ENCODE measurements at places on chromosomes 11 and 22.

DNA sequence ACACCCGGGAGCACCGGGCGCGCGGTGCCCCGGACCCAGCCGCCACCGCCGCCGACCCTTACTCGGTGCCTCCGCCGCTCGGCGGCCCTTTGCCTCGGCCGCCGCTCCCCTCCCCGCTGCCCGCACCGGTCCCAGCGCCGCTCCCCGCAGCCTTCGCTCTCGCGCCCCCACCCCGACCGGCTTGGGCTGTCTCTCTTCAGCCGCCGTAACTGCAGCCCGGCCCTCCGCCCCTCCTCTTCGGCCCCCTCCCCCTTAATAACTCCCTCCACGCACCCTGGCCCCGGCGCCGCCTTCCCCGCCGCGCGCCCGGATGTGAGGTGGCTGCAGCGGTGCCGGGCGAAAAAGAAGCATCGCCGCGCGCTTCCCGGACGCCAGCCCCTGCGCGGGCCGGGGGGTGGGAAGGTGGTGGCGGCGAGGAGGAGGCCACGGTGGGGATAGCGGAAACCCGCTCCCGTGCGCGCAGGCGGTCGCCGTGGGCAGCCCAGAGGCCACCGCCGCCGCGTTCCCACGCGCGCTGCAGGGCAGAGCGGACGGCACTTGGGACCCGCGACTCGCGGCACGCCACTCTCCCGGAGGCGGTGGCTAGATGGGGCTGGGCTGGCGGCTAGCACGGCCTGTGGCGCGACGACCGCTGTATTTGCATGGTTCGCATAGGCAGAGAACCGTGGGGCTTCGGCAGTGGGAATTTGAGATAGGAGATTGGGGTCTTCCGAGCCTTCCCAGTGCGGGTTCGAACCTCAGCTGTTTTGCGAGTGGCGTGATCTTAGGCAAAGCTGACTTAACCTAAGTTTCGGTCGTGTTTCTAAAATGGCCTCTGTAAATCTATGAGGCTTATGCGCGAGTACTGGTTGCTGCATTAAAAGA lies at the start of gene EIF4ENIF1:
EIF4ENIF1 (minus strand) TSS at position 211 of the 864 bp plus-strand sequence. CDS start 1,124 bp downstream, outside the sequence.
- peak; percentile 75 for DNase-seq

DNA sequence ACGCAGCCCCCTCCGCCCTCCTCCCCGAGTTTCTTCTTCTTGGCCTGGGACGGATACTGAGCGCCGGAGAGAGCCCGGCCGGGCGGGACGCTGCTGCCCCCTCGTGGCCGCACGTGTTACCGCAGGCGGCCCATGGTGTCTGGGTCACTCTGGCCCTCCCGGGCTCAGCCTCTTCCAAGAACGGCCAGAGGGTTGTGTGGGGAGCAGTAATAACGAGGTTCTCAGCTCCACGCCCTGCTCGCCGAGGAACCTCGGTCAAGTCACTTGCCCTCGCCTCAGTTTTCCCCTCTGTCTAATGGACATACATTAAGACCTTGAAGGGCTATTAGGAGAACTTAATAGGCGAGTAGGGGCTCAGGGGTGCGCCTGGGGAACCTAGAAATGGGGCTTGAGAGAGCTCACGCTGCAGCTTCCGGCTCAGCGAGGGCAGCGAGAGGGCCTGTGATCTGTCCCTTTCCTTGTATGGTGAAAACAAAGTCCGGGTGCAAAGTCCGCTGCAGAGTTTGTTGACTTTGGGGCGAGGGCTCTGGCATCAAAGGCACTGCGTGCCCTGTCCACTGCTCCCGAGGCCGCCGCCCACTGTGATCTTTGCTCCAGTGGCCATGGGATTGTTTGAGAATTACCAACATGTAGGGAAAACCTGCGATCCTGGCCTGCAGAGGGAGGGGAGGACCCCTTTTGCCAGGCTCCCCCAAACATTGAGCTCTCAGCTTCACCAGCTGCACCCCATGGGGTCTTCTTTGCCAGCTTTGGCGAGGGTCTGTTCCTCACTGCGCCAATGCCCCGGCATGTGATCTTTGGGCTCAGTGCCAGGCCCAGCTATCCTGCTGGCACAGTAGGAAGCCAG lies 14.4 kb upstream of the LRP5 start:
- DNase-seq: peak; percentile 64

- no peak for DNase-seq
These were observed 9.1 kb upstream of the OR10D3 start for GRCh38 chr11:124174001-124174583.

DNA sequence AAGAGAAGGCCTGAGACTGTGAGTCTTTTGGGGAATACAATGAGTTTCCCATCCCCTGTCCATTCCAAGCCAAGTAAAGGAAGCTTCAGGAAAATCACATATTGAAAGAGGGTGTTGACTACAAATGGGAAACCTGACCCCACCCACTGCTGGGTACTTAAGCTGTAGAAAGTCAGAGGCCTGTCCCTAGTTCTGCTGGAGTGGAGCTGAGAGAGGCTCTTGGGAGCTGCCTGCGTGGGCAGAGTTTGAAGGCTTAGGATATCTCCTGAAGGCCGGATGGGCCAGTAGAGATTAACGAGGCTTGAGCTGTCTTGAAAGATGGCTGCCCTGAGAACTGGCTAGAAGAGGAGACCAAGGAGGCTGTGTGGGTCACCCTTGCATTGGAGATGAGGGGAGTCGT lies 176.2 kb upstream of the NECTIN1 start:
- DNase-seq: no peak

DNA sequence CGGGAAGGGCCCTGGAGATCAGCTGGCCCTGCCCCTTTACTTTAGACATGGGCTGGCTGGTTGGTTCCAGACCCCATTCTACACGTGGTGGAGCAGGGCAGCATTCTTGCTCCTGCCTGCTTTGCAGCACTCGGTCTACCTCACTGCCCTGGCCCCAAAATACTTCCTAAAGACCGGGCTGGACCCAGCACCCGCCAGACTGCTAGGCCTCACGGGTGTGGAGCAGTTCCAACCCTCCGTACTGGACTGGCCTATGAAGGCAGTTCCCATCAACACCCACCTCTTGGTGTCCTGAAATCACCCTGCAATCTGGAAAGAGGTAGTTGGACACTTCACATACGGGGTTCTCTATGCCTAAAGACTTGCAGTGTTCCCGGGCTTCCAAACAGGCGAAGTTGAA lies 6.4 kb downstream of the MCAT start:
- no peak for DNase-seq

DNA sequence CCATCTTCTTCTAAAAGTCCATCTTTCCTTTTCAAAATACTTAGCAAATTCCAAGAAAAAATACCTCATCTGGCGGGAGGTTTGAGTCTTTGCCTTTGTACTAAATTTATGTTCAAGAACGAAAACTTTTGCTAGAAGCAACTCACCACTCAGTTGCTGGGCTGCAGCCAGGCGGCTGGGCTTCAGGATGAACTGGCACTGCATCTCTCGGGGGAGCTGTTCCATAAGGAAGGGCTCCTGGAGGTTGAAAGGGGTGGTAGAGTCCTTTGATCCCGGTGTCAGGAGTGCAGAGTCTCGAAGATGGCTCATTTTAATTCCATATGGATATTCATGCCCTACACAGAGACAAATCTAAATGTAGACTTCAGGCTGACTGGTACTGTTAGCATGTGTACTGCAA lies 105.8 kb downstream of the ARHGAP20 start:
- no peak for DNase-seq

- DNase-seq: no peak
These were observed 10.6 kb downstream of the NADSYN1 start for GRCh38 chr11:71463331-71464211.

- no peak for DNase-seq
These were observed 76.5 kb upstream of the SNX19 start for GRCh38 chr11:130992788-130993187.

GRCh38 chr22:48944751-48945620 lies 882.7 kb downstream of the BRD1 start:
- no peak for DNase-seq

GRCh38 chr11:7600205-7600775 lies 73.0 kb downstream of the CYB5R2 start:
- no peak for DNase-seq

- DNase-seq: no peak
These were observed 70.3 kb downstream of the KIRREL3 start for GRCh38 chr11:126930091-126930841.

- no peak for DNase-seq
These were observed 1098.6 kb upstream of the CCDC90B start for GRCh38 chr11:84384731-84385130.

GRCh38 chr11:83744620-83745192 lies 458.5 kb upstream of the CCDC90B start:
- DNase-seq: no peak
